ENCODE measurements at places on chromosomes 4 and X.
A peak's percentile ranks its signal among the peaks of the same experiment; 100 is the strongest.

GRCh38 chrX:23331701-23332100 lies 2.9 kb upstream of the PTCHD1 start:
- no peak for DNase-seq

- no peak for DNase-seq
Measured at GRCh38 chr4:31458813-31459212, 738.6 kb downstream of the PCDH7 start.

DNA sequence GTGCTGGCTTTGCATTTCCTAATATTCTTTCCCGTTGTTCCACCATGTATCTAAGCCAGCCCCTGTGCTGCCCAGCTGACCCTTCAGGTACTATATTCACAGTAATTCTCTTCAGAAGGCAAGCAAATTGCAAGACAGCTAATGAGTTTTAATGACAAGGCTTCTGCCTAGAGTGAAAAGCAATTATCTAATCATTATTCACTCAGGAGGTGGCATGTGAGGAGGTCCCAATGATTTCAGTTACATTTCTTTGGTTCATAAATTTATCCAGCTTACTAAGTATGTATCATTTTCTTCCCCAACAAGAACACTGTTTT lies 123.0 kb downstream of the RASGEF1B start:
- no peak for DNase-seq

DNA sequence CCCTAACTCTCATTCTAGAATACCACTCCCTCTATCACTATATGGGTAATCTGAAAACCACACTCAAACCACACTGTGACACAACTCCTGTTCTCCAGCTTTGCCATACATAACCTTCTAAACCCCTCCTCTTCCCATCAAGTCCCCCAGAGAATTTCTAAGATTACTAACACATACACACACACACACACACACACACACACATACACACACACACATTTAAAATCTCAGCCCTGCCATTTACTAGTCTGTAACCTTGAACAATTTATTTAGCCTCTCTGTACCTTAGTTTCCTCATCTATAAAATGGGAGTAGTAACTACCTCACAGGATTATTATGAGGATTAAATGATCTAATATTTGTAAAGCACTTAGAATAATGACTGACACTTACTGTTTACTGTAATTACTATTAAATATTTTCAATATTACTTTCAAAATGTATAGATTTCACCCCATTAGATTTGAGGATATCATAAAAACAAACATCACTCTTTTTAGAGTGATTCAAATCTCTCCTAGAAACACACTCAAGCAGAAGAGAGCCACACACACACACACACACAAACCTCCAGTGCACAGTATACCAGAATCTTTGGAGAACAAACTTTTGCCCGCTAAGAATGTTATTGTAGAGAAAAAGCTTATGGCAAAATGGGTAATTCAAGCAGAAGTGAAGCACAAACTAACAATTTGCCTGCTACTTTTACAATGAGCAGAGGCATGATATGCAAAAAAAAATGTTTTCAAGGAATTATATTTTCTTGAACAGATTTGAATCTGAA lies 3.8 kb downstream of the ANKRD50 start:
- no peak for DNase-seq

DNA sequence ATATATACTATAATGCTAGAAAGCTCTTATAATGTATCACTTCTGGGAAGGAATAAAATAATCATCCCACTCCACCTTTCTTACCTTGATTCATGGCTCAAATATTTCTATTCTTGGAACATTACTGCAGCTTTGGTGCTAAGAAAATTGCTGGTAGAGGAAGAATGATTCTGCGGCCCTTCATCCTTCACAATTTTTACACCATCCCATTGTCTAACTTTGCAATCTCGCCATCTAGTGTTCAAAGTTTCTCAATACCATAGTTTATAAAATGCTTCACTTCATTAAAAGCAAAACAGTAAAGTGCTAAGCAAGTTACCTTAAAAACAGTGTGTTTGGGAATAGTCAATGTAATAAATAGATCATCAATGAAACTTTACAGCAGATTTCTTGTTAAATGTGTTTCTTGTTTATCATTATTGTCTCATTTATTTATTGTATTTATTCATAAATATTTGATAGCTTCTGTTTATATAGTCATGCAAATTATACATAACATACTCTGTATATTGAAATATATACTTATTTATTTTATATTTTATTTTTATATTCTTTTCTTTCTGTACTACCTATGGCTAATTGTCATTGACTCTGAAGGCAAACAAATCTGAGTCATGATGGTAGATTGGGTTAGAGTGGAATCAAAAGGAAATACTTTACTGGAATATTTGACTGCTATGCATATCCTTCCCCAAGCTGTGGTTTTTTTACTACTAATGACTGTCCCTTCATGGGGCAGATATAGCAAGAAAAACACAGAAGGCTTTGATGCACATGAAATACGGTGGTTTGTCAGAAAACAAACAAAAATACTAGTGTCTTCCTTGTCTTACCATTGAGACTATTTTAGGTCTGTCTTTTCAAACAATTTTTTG lies 390.7 kb downstream of the MAPK10 start:
- peak; percentile 9 for DNase-seq

DNA sequence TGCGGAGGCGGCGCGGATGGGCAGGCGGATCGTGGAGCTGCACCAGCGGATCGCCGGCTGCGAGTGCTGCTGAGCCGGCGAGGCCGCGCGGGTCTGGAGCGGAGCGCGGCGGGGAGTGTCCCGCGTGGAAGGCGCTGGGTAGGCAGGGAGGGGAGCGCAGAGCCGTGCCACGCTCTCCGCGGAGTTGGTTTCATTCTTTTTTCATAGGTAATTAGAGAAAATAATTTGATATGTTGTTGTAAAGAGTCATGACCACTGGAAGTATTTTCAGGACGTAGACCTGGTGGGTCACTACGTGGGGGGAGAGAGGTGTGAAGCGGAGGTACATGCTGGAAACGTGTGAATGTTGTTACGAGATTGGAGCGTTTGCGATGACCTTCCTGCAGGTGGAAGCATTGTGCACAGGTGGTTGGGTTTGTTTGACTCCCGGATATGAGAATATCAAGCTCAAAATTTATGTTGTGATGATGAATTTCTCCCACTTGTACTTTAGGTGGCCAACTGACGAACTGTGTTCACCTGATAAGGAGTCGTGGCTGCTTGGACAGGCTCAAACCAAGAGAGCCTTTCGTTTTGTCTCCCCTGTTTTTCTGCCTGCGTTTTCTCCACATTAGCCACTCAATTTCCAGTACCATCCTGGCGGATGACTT lies 19.1 kb upstream of the S100P start:
- peak; percentile 81 for DNase-seq
